ENCODE measurements at places on chromosomes 16 and 17.
A peak's percentile ranks its signal among the peaks of the same experiment; 100 is the strongest.

DNA sequence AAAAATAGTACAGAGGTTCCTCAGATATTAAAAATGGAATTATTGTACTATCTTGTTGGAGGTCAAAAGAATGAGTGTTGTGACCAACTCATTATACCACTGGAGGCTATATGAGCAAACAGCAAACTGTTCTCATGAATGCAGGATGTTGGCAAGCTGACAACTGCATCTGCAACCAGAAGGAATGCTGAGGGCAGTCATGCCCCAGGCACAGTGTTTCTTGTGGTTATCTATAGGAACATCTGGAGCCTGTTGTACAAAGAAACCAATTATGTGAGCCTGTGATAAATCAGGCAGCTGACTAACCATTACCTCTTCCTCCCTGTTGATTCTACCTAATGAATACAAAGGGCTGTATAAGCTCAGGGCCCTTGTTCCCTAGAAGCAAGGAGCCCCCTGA, 2057.1 kb downstream of the TP53TG3F start:
- no peak for DNase-seq

- peak; percentile 68 for DNase-seq
Observed at GRCh38 chr16:30609926-30610839, at the start of gene ZNF689. ZNF689 (minus strand) TSS chr16:30610389; CDS start chr16:30610041, 348 bp downstream.

- DNase-seq: no peak
Observed at GRCh38 chr16:78607465-78607864, 508.0 kb downstream of the WWOX start.

GRCh38 chr16:57113042-57113453, 20.7 kb downstream of the CPNE2 start:
- DNase-seq: no peak

DNA sequence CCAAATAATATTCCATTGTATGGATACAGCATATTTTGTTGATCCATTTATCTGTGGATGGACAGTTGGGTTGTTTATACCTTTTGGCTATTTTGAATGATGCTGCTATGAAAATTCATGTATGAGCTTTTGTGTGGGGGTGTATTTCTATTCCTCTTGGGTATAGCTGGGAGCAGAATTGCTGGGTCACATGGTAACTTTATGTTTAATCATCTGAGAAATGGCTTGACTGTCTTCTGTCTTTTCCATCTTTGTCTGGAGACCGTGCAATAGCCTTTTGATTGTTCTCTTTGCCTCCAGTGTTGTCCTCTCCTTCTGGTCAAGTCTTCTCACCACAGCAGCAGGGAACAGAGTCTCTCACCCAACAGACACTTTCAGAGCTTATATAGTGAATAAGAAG, 20.5 kb upstream of the MAF start:
- DNase-seq: no peak

All from SIG-M5 (cell line).